Jurkat, Clone E6-1 (cell line): ENCODE measurements at places on chromosomes 3 and 15.

GRCh38 chr15:58159827-58160386, 21.7 kb downstream of the AQP9 start:
- DNase-seq = no peak

GRCh38 chr15:44158111-44158510, 37.0 kb downstream of the FRMD5 start:
- DNase-seq = no peak

DNA sequence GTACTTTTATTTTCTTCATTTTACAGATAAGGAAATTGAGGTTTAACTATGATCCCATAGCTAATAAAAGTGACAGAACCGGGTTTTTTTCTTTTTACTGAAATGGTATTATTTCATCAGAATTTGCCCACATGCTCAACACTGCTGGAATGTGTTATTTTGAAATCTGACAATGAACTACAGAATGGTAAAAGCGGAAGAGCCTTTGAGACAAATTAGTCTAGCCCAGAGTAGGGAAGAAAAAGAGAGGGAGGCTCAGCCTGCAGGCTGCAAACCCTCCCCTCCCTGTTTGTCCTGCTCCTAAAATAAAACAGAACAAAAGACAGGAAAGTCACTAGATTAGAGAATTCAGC, 100.3 kb upstream of the LIPC start:
- no peak for DNase-seq

- peak; percentile 87 for DNase-seq
Observed at GRCh38 chr3:51024765-51025632, 350.3 kb downstream of the DOCK3 start.

- DNase-seq = no peak
Observed at GRCh38 chr3:49359623-49360022, 1.5 kb upstream of the GPX1 start.

DNA sequence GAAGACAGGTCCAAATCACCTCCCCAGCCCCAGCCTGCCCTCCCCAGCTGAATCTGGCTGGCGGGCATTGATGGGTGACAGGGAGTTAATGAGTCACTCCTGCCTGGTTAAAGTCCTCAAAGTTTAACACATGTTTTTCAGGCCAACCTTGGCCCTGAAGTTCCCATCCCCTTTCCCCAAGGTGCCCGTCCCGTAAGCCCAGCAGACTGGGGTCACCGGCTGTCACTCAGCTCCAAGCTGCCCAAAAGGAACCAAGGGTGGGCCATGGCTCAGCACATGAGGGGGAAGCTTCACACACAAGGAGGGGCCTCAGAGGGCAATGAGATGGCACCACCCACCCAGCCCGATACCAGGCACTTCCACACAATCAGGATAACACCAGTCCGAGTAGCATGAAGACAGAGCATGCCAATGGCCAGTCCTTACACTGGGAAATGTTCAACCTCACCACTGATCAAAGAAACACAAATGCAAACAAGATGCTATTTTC, 10.2 kb upstream of the KLF15 start:
- DNase-seq = no peak

DNA sequence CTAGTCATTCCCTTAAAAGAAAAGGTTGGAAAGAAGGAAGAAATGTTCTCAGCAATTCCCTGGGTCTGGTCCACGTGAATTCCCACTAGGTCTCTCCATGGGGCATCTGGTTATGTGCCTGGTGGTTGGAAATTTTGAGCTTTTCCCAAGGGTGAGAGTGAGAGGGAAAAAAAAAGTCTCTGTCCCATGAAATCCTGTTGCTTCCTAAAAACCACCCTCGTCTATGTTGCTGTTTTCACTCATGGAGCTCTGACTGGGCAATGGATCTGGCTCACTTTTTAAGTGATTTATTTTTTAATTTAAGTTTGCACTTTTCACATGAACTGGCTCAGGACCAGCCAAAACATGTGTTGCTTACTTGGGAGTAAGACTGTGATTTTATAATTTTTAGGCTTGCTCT, 190.1 kb downstream of the CHST2 start:
- DNase-seq = no peak

DNA sequence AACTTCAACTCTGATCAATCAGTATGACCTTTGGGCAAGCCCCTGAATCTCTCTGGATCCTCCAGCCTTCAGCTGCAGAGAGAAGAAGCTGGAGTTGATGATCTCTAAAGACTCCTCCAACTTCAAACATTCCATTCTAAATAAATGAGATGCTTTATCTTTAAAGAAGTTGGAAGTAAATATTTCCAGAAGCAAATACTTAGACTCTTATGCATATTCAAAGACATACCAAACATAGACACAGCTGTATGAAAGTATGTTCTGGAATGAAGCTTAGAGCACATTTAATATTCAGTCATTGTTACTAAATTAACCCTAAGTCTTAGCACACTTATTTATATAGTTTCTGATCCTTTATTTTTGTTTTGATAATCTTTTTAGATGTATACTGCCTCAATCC, 77.6 kb upstream of the ACP3 start:
- DNase-seq = no peak

DNA sequence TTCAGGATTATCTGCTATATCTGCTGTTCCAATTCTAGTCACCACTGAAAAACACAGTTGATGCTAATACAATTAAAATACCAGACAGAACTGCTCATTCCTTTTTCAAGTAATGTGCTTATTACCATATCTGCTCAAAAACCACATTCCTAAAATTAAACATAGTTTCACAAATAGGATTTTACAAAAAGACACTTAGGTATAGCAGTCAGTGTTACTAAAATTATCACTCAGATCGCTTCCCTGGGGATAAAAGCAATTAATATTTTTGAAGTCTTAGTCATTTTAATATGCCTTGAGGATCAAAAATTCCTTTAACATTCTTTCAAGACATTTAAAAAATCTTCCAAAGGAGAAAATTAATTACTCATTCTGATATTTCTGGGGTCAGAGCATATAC, 71.5 kb downstream of the RAD18 start:
- no peak for DNase-seq
